ENCODE measurements at places on chromosomes 2 and 18.

DNA sequence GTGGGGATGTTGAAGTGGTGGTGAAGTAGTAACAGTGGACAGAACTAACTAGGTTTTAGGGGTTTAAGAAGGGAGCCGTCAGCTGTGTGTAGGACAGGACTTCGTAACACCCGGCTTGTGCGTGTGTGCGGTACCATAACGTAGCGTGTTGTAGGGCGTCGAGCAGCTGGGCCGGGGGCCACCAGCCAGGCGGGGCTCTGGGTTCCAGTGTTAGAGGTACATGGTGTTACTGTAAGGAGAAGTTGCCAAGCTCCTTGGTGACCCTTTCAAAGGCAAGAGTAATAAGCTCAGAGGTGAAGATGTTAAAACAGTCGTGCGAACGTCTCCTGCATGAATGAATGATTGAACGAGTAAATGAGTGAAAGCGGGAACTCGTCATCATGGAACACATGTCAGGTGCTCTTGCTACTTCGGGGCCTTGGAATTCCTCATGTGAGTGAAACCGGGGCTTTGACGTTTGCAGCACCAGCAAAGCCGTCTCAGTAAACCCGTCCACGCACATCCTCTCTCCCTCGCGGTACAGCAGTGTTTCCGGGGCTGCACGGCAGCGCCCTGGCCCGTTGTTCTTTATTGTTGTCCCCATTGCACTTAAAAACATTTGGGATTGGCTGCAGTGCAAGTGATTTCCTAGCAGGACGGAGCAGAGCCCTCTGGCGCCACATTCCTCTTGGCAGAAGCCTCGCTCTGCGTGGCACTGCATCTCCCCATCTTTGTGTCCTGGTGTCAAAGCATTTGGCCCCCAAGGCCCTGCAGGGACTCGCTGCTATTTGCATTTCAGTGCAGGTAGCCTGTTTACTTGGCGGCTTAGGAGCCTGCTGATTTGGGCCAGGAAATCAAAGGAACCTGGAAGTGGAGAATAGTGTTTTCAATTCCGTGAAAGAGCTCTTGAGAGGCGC is 115.0 kb downstream of the GBX2 start:
- DNase-seq, result no peak

- DNase-seq, result no peak
These were observed 5.3 kb upstream of the NCL start for GRCh38 chr2:231469583-231469950.

GRCh38 chr2:229633556-229633955 is 80.8 kb downstream of the DNER start:
- DNase-seq, result no peak

DNA sequence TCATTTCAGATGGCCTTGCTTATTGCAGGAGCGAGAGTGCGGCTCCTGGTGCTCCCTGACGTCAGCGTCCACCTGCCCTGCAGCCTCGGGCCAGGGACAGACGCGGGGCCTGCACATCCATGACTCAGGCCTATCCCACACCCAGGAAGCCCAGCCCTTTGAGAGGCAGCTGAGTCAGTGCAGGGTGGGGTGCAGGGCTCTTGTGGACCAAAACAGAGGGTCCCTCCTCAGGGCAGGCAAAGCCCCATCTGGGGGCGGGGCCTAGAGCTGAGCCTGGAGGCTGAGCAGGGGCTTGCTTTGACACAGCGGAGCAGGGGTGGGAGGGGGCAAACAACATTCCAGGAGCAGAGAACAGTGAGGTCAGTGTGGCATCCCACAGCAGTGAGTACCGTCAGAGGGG is 7.7 kb upstream of the ARHGEF4 start:
- DNase-seq, result no peak

GRCh38 chr2:84613082-84613481 is 96.8 kb downstream of the DNAH6 start:
- no peak for DNase-seq

GRCh38 chr2:170815311-170815710 is 1.4 kb upstream of the GAD1 start:
- DNase-seq, result no peak

DNA sequence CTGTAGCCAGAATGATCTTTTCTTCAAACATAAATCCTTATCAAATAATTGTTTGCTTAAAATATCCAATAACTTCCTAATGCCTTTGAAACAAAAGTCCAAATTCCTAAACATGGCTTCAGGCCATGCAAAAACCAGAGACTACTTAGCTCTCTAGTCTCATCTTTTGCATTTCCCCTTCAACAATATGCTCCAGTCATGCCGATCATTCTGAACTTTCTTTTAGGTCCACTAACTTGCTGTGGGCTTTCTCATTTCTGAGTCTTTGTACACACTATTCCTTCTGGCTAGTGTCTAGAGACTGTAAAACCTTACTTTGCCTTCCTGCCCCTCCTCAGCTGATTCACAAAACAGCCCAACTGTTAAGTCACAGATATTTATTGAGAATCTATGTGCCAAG is 51.5 kb downstream of the VIL1 start:
- DNase-seq, result no peak

GRCh38 chr2:172216477-172216876 is 113.8 kb upstream of the DLX2 start:
- DNase-seq, result no peak

- DNase-seq, result no peak
These were observed 2.2 kb downstream of the AQP4 start for GRCh38 chr18:26863122-26863879.
